Omental fat pad (tissue), 4 donors: ENCODE measurements at places on chromosomes 16 and 17.

DNA sequence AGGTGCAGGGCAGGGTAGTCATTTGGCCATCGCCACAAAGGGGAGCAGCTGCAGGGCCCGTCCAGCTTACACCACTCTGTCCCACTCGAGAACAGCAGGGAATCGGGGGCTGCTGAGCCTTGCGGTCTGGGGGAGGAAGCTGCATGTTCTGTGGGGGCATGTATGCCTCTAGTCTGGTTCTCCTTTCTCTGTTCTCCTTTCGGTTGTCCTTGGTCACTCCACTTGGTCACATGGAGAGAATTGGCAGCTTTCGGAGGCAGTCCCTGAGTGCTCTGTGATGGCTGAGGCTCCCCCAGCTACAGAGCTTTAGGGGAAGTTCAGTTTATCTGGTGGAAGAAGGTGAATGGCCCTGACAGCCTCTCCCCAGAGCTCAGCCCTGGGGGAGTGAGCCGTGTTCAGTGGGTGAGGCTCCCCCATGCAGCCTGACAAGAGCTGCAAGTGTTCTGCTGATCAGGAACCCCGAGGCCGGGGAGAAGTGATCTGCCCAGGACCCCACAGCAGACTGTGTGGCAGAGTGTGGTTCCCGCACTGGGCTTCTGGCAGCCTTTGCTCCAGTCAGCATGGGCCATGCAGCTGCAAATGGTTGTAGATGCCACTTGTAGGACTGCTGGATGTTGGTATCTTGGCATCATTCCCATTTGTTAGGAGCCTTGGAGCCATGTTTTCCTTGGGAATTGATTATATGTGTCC is 22.3 kb upstream of the SMPD3 start:
- no peak for DNase-seq

- DNase-seq = no peak
These were observed 9.9 kb upstream of the NAGS start for GRCh38 chr17:43994272-43995149.

- DNase-seq = no peak
These were observed 130.7 kb downstream of the CPPED1 start for GRCh38 chr16:12672986-12673385.

GRCh38 chr17:64083563-64084085 is 46.3 kb downstream of the ERN1 start:
- no peak for DNase-seq

DNA sequence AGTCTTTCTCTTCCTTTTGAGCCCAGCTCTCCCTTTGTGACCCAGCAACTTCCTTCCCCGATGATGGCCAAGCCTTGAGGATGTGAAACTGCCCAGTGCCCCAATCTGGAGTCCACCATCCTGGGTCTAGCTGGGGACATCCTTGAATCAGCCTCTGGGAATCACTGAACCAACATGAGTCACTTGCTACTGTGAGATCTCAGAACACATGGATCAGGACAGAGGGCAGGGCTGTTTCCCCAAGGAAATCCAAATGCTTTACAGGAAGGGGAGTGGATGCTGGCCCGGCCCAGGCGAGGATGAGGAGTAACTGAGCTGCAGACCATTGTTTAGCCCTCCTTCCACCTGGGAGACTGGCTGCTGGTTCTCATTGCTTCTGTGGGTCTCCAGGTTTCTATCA is 547.6 kb downstream of the WWOX start:
- no peak for DNase-seq

GRCh38 chr17:36721560-36722120 is 120.3 kb downstream of the MRM1 start:
- DNase-seq = no peak

DNA sequence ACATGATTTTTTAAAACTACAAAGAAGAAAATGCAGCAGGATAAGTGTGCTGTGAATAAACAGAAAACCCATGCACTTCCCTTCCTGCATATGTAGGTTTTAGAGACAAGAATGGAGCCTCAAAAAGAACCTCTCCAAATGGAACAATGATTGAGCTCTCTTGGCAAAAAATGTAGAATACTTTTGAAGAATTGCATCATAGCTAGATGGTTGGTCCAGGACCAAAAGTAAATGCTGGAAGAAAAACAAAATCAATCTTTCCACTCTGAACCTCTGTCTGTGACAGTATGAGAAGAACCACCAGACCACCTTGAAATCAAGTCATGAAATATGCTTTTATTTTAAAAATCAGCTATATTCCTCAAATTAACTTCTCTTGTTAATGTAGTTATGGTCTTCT is 17.5 kb downstream of the HELZ start:
- no peak for DNase-seq

DNA sequence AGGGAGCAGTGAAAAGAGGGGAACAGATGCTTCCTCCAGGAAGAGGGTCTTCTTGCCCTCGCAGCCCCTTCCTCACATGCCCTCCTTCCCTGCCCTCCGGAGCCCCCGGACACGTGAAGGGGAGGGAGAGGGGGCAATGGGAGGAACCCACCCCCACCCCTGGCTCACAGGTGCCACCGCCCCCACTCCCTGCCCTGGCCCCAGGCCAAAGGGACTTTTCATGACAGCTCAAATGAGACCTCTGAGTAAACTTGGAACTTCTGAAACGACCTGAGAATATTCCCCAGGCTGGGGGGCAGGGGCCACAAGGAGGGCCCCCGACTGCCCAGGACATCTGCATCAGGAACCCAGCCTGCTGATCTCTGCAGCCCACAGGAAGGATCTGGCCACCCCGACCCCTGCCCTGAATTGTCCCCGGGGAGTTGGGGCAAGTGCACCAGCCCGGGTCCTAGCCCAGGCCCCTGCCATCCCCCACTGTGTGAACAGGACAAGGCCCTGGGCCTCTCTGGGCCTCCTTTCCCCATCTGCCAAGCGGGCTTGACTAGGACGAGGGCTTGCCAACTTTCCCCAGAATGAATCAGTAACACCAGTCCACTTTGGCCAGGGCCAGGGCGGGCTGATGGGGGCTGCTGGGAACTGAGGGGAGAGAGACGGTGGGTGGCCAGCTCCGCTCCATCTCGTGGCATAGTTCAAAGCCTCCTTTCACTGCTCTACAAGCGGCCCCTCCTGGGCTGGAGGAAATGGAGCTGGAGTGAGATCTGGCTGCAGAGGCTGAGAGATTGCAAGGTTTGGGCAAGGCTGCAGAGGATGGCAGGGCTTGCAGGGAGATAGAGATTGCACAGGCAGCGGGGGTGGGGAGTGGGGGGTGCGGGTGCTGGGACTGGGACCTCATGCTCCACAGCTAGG is 3.8 kb downstream of the IL21R start:
- no peak for DNase-seq

DNA sequence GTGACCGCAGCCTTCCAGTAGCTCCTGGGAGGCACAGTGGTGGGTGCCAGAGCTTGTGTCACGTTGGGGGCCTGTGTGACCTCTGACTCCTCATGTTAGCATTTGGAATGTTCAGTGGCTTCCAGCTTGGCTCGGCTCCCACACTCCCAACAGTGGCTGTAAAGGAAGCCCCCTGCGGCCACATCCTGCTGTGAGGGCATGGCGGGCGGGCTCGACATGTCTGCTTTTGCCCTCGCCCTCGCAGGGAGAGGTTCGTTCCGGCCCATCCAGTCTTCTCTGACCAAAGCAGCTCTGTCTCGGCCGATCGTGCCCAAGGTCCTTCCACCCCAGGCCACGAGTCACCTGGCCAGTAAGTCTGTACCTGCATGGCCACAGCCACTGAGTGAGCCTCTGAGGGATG is 12.2 kb upstream of the JPT2 start:
- no peak for DNase-seq

- DNase-seq = no peak
These were observed 181.8 kb upstream of the AXIN2 start for GRCh38 chr17:65743308-65743655.

DNA sequence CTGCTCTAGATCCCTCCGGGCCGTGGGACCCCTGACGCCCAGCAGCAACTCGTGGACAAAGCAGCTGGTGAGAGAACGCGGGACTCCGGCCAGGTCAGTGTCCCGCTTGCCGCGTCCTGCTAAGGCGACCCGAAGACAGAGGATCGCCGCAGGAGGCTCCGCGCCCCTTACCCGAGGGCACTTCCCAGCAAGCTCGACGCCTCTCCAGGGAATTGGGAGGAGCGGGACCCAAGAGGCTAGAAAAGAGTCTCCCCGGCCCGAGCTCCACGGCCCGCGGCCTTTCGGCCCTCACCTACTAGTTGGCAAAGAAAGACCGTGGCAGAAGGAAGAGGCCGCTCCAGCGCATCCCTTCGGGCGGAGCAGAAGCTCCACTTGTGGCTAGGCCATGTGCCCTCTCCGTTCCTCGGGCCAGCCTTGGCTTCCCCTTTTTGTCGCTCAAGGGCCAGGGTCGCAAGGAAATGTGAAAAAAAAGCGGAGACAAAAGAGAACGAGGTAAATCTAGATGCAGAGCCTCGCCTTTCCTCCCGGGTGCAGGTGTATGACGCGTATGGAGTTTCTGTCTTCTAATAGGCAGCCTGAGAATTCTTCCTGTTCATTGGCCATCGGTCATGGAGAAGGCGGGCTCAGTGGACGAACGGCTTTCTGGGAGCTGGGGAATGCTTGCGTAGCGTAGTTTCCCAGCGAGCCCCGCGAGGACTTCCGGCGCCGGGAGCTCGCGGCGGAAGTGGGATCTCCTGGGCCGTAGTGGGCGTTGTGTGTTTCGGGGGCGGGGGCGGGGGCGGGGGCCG is at the start of gene ZNF213:
TSS of gene ZNF213 (plus strand) at position 692 of the 788 bp plus-strand sequence. CDS start 2,252 bp downstream, outside the sequence.
- DNase-seq = peak; percentile 70

DNA sequence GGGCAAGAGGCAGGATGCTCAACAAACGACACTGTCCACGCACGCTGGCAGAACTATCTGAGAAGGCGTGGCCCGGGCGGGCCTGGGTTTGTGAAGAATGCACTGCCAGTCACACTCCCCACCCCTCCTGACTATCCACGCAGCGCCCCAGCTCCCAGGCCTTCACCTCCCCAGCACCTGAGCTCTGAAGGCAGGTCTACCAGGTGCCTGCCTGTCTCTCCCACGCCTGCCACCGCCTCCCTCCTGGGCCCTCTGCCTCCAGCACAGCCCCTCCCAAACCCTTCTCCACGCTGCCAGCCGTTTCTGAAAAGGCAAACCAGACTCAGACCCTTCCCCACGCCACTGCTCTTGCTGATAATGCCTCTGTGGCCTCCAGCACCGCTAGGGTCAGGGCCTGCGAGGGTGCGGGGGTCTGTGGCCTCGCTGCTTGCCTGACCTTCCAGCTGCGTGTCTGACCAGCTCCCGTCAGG is 11.6 kb downstream of the MYBBP1A start:
- no peak for DNase-seq

- no peak for DNase-seq
These were observed 63.2 kb downstream of the METRNL start for GRCh38 chr17:83142619-83143018.

DNA sequence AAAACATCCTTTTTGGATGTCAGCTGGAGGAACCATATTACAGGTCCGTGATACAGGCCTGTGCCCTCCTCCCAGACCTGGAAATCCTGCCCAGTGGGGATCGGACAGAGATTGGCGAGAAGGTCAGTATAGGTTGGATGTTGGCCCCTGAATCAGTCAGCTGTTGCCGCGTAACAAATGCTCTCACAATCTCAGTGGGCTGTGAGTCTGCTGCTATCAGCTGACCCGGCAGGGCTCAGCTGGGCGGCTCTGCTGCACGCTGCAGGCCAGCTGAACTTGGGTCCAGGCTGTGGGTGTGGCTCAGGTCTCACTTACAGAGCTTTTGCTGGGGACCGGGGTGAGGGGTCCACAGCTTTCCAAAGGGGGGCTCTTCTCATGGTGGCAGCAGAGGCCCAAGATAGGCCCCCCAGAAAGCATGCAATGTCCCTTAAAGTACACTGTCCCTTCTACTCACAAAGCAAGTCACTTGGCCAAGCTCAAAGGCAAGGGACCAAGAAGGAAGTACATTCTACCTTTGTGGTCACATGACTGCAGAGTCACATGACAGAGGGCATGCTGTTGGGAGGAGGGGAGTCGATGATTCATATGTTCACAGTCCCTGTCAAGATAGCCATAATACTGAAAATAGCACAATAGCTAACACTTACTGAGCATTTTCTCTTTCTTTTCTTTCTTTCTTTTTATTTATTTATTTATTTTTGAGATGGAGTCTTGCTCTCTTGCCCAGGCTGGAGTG is 134.2 kb downstream of the ABCC1 start:
- no peak for DNase-seq

DNA sequence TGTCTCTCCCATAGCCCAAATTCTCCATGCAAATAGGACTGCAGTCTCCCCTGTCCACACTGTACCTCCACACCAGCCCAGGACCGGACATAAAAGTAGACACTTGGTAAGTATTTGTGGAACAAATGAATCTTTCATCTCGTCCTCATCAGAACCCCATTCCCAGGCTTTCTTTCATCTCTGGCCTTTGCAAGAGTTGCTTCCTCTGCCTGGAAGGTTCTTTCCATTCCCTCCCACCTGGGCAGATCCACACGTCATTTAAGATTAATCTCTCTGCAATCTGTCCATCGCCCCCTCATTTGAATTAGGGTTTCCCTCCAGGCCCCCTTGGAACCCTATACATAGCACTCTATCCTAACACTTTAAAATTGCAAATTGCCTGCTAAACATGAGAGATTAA is 3.9 kb upstream of the NXPH3 start:
- no peak for DNase-seq

- no peak for DNase-seq
These were observed 39.7 kb upstream of the MEAK7 start for GRCh38 chr16:84544031-84544773.

DNA sequence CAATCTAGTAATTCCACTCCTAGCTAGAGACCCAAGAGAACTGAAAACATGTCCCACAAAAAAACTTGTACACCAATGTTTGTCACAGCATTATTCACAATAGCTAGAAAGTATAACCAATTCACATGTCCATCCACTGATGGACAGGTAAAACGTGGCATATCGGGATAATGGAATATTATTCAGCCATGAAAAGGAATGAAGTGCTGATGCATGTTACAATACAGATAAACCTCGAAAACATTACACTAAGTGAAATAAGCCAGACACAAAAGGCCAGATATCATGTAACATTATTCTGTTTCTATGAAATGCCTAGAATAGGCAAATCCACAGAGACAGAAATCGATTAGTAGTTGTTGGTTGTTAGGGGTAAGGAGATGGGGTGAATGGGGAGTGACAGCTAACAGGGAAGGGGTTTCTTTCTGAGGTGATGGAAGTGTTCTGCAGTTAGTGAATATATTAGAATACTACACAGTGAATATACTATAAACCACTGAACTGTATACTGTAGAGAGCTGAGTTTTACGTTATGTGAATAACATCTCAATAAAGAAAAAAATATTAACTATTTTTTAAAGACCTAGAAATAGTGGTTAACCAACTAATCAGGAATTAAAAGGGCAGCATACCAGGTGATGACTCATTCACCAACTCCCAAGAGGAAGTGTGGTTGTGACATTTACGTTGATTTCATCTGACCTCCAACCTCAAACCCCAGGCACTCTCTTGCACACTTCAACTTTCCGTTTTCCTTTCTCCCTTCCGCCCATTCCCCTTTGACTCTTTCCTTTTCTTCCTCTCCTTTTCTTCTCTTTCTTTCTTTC is 48.6 kb downstream of the GAS7 start:
- no peak for DNase-seq

GRCh38 chr17:7586673-7587419 is 3.0 kb downstream of the SOX15 start:
- DNase-seq = no peak

- DNase-seq = no peak
These were observed 542 bp downstream of the CBX4 start for GRCh38 chr17:79838522-79839274.
